Thymus (tissue), 14 donors: ENCODE measurements at places on chromosomes 7 and 10. TPM values are rescaled to one million over a fixed set of nuclear protein-coding genes. Genes with fewer than 3 reads are reported as not detected.

- no peak for DNase-seq
Measured at GRCh38 chr7:40059057-40059456, 75.4 kb downstream of the MPLKIP start.

GRCh38 chr10:34786464-34786863 lies 28.6 kb downstream of the PARD3 start:
- DNase-seq: no peak

DNA sequence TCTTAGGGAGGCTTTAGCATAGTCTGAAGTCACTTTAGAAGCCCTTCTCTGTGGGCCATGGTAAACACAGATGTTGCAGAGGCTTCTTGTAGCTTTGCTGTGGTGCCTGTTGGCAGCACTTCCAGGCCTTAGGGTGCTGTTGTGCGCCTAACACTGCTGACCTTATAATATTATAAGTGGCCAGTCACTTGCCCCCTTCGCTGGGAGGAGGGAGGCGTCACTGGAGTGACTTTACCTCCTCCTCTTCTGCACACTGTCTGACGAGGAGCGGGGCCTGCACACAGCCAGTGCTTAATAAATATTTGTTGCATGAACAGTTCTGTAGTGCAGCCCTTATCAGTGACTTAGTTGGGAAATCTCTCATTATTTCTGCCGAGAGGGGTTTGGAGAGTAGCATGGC lies 63.3 kb downstream of the WDR37 start:
- DNase-seq: no peak

DNA sequence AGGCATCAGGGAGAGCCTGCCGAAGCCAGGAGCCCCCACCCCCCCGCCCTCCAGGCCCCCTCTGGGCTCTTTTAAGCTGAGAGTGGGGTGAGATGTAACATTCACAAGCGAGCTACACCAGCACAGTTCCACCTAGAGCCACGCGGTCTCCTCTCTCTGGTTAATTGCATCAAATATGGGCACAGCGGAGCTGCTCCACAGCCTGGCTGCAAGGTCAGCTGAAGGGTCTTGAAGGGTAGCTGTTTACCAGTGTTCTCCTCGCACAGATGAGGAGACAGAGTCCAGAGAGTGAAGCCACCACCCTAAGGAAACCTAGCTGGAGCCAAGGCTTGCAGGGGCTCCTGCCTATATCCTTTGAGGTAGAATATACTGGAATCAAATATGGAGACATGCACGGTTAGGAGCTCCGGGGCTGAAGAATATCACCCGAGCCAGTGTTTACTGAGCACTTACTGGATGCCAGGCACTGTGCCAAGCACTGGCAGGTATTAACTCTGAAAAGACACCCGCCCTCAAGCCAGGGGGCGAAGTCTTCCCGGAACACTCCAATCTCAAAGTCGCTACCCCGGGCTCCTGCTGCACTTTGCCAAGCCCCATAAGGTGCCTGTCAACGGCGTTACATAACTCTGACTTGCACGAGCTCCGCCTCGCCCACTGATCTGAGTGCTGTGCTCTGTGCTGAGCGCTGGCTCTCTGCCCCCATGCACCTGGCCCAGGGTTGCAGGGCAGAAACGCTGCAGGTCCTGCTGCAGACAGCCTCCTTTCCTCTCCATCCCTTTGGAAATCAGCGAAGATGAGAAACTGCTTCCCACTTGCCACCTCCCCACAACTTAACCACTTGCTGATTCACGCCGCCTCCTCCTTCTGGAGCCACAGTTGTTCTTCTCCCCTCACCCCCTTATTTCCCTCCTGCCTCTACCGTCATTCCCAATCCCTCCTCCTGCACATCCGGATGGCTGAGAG lies 5.4 kb downstream of the CHST15 start:
- DNase-seq: no peak

GRCh38 chr7:34081935-34082334 lies 176.6 kb downstream of the BMPER start:
- DNase-seq: no peak

GRCh38 chr7:112462236-112462635 lies 12.0 kb downstream of the IFRD1 start:
- DNase-seq: no peak

GRCh38 chr7:2100278-2101208 lies 132.2 kb downstream of the MAD1L1 start:
- DNase-seq: peak; percentile 76

DNA sequence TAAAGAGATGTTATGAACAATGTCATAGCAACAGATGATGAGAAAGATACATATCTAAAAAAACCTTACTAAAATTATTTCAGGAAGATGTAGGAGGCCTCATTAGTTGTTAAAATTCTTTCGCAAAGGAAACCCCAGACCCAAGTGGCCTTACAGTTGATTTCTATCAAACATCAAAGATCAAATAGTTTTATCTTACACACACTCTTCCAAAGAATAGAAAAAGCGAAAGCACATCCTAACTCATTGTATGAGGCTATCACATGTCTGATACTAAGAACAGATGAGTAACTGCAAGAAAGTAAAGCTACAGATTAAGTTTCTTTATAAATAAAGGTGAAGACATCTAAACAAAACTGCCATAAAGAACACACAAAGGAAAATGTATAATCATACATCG lies 82.9 kb upstream of the GDF10 start:
- DNase-seq: no peak

GRCh38 chr10:132277311-132277741 lies 30.4 kb downstream of the STK32C start:
- DNase-seq: no peak

DNA sequence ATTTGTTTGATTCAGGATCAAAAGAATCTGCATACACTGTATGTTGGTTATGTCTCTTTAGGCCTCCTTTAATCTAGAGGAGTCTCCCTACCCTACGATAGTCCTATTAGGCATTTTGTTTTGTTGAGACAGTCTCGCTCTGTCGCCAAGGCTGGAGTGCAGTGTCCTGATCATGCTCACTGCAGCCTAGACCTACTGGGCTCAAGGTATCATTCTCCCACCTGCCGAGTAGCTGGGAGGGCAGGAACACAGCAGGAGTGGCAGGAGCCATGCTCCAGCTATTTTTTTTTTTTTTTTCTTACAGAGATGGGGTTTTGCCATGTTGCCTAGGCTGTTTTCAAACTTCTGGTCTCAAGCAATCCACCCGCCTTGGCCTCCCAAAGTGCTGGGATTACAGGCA lies 123.0 kb upstream of the DKK1 start:
- no peak for DNase-seq

DNA sequence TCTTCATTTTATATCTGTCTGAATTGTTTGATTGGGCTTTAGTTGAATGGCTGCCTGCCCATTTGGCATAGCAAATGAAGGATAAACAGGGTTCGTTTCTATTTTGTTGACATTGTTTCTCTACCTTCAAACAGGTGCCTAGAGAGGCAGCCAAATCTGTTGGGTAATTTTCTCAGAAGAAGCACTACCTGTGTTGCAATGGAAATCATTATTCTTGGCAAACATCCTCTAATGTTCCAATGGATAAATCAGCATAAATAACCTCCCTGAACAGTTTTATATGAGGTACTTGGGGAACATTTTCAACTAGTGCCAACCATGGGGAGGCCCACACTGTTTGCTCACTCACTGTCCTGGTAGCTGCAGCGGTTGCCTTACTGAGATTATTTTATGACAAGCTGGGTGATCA lies 64.4 kb upstream of the PLPP4 start:
- DNase-seq: no peak

- no peak for DNase-seq
Measured at GRCh38 chr10:69878038-69878437, 76.3 kb downstream of the COL13A1 start.

The ZNF467 gene
- 3.8 TPM for total RNA-seq

The SPDYE16 gene
- total RNA-seq: 0.14 TPM

The LRIT1 gene
- not detected for total RNA-seq

The RPEL1 gene
- total RNA-seq: 0.05 TPM

The PHKG1 gene
- total RNA-seq: 0.85 TPM

The SVIL gene
- total RNA-seq: 11.5 TPM

The ASAH2 gene
- total RNA-seq: 1.4 TPM

The CALCR gene
- 0.05 TPM for total RNA-seq

The LRRC17 gene
- 27.8 TPM for total RNA-seq
